NK-92 treated with Interleukin-12 subunit alpha and Interleukin-12 subunit beta, amount 100 ng/mL, for 24 hours (cell line): ENCODE measurements at places on chromosomes 11 and 22.

DNA sequence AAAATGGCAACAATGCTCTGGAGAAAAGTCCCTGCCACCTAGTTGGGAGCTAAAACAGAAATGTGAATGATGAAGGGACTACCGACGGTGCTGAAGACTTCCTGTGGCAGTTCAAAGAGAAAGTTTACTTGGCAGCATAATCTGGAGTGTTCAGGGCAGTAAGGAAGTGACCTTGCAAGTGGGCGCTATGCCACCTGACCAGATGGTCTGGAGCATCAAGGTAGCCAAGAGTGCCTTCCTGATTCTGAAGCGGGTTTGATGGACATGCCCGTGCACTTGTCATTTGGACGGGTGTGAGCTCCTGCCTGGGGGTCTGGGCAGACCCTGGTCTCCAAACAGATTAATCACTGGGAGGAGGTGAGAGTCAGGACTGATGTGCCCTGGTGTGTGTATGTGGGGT lies 1.8 kb upstream of the SNX19 start:
- DNase-seq = no peak

DNA sequence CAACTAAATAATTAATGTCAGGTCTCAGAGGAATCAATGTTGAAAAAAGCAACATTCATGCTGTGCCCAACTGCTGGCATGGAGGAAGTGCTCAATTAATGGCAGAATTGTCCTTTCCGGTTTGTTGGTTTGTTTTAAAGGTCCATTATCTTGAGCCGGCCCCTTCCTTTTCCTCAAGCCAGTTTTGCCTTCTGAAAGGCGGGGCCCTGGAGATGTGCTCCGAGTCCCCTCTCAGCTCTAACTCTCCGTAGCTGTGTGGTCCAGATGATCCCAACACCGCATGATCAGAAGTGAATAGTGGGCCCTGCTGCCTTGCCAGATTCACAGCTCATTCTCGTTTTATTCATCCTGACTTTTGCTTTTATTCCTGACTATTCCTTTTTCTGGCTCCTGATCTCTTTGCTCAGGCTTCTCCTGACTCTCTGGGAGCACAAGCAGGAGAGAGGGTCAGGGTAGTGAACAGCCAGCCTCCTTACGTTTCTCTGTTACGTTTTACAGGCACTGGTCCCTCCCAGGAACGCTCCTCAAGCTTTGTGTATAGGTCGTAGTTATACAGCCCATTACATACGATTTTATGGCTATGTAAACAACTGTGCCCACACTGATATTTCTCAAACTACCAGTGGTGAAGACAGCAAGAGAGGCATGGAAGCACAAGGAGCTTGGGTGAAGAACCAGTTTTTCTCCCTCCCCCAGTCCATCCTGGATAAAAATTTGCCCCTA lies 265.9 kb downstream of the LARGE1 start:
- no peak for DNase-seq

- DNase-seq = no peak
Measured at GRCh38 chr11:71247551-71248250, 4.7 kb downstream of the SHANK2 start.

GRCh38 chr11:11449327-11449726 lies 96.3 kb upstream of the CSNK2A3 start:
- DNase-seq = no peak

GRCh38 chr11:119361941-119362725 lies 15.6 kb upstream of the MFRP start:
- DNase-seq = no peak

DNA sequence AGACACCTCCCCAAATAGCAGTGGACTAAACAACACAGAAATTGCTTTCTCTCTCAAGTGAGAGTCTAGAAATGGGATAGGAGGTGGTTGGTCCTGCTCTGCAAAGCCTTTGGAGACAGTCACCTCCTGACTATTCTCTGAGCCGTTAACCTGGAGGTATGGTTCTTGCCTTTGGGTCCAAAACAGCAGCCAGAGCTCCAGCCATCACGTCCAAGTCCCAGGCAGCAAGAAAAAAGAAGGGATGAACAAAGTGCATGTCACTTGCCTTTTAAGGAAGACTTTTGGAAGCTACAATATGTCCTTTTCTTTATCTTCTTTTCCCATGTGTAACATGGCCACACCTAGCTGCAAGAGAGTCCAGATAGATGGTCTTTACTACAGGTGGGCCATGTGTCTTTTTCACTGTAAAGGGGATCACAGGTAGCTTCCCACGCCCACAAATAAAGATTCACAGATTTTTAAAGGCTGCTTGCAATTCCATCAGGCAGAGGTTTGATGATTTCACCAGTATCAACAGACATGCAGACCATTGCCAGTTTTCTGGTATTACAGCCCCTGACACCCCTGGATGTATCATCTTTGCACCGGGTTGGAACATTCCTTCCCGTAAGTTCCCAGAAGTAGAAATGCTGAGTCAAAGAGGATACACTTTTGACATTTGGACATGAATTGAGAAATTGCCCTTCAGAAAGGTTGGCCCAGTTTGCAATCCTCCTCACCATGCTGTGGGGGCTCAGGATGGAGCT lies 66.0 kb downstream of the MYEOV start:
- no peak for DNase-seq

DNA sequence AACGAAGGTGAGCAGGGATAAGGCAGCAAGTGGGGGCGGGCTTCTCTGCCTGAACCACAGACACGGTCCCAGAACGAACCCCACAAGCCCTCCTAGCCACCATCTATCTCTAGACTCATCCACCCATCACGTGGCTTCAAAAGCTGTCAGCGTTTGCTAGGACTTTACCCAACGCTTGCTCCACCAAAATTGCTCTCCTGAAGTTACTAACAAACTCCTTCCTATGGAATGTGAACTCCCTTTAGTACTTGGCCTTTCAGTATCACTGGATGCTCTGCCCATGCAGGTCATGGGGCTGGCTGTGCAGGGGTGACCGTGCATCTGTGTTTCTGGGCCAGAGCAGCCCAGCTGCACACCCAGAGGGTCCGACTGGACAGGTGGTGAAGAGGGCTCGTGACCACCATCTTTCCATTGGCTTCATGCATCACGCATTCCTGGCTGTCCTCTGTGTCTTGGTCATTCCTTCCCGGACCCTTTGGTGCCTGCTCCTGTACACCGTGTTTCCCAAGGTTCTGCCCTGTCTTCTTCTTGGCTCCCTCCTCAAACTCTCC lies 85.1 kb downstream of the MYO7A start:
- no peak for DNase-seq

- no peak for DNase-seq
Measured at GRCh38 chr22:38196791-38197419, 4.9 kb upstream of the MAFF start.

DNA sequence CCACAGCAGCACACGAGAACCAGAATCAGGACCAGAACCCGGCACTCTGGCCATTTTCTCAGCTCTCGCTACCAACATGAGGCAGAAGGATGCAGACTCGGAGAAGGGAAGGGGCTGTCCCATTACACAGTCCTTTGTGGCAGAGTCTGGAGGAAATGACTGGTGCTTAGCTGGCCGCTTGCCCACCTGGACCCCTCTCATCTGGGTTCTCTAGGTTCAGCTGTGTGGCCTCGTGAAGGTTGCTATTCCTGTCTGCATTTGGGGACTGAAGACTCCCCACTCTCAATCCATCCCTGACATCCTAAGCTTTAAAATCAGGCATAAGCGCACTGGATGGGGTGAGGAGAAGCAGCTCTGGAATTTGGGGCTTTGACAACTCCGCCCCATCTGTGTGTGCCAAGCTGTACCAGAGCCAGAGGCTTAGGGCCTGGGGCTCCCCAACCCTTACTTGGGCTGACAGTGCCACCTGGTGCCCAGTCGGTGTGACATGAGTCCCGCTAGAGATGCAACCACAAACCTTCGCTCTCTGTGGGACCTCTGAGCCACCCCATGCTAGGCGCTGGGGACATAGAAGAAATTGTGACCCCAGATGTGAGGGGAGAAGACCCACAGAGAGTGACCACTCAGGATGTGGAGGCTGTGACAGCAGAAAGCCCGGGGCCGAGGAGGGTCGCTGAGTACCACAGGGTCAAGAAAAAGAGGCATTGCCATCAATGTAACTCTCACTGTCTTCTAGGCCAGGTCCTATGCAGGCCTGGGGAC lies 35.8 kb upstream of the FCHSD2 start:
- DNase-seq = peak; percentile 66

GRCh38 chr11:83666149-83666548 lies 380.0 kb upstream of the CCDC90B start:
- no peak for DNase-seq

DNA sequence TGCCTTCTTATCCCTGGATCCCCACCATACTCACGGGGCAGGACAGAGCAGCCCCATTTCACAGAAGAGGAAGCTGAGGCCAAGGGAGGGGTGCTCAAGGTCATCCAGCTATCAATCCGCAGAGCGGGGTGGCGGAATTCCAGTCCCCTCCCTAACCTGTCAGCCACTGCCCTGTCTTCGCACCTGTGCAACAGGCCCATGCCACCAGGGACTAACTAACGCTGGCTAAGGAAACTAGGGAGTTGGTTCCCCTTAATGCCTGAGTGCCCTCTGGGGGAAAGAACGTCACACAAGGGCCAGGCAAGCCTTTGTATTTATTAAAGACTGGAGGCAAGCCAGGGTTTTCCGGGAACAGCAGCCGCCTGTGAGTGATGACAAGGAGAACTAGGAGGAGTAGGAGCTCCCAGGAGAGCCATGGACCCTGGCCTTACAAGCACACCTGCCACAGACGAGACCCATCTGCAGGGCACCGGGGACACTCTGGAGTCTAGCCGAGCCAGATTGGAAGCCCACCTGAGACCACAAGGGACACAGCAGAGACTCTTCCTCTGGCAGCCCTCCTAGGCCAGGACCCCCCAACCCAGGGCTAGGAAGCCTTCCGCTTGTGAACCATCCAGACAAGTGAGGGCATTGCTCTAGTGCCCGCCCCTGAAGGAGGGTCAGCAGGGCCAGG lies 64.4 kb downstream of the MYH9 start:
- DNase-seq = no peak

GRCh38 chr22:22614065-22614464 lies 30.3 kb upstream of the GGTLC2 start:
- DNase-seq = no peak

GRCh38 chr11:76152741-76153570 lies 53.3 kb downstream of the WNT11 start:
- DNase-seq = peak; percentile 40

- no peak for DNase-seq
Measured at GRCh38 chr11:12150831-12151382, 40.5 kb downstream of the MICAL2 start.

GRCh38 chr11:13577881-13578280 lies 82.1 kb upstream of the PTH start:
- no peak for DNase-seq

DNA sequence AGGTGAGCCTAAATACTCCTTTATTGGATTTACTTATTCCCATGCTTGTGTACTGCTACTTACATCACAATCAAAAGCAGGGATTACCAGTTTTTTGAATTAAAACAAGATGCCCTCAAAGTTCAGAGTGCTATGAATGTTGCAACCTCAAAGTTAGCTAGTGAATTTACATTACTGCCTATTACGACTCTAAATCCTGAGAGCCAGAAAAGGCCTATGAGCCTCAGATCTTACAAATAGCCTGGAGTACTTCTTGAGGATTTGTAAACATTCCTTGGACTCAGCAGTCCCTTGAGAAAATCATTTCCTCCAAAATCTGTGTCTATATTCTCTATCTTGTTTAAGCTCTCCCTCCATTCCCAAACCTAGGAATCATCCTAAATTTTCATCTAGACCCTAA lies 25.5 kb downstream of the CHORDC1 start:
- no peak for DNase-seq

DNA sequence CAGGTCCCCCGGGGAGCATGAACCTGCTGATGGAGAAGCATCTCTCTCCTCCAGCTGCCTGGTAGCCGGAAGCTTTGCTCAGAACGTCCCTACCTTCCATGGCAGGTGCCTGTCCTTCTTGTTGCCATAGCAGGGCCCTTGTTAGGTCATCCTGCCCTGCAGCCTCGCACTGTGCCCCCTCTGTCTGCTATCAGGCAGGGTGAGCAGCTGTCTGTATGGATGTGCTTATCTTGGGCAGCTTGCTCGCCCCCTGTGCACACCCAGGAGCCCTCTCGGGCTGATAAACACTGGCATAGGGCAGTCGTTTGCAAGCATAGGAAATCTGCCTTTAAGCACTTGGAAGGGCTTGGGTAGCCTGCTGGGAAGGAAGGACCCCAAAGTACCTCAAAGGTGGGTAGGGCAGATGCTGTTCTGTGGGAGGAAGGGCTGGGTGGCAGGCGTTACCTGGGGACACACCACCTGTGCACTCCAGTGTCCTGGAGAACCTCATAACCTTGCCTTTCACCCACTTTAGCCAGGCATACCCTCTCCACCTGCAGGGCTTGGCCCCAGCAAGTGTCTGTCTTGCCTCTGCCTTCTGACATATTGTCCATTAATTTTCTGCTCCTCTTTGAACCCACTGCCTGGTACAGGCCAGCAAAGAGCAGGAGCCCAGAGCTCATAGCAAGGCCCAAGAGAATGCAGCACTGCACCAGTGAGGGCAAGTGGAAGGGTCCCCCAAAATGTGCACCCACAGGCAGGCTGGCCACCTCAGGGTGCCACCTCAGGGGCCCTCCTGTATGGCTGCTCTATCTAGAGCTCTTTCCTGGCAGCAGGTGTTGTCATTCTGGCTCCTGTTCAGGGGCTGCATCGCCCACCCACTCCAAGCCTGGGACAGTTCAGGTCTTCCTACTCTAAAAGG lies 8.0 kb upstream of the COMT start:
- no peak for DNase-seq

DNA sequence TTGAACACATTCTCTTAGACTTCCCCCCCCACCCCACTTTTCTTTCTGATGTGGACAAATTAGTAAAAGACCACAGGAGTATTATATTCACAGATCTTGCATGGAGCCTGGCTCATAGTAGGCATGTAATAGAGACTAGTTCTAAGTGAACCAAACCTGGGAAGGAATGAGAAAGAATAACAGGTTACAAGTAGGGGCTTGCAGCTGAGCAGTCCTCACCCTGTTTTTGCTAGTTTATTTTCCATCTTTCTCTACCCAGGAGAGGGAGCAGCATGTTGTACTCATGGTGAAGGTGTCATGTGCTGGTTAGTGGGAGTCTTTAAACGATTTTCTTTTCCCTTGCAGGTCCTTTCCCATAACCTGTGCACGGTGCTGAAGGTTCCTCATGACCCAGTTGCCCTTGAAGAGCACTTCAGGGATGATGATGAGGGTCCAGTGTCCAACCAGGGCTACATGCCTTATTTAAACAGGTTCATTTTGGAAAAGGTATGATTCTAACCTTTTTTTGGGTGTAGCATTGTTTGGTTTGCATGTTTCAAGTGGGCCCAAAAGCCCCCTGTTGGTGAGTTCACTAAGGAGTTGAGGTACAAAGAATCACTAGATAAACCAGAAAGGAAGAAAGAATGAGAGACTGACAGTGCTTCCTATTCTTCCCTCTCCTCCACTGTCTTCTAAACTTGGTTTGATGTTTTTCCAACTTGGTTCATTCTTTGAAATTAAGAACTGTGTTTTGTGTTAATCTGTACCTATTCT lies 30.1 kb downstream of the SWAP70 start:
- no peak for DNase-seq
